Activated CD4-positive, alpha-beta T cell treated with anti-CD3 and anti-CD28 coated beads, Interleukin-2, amount 10 ng/mL, durations not matched to agents 7 days and 5 days (primary cell): ENCODE measurements at places on chromosomes 4 and X.

- no peak for DNase-seq
Measured at GRCh38 chr4:20512033-20512792, 188.0 kb upstream of the PACRGL start.

GRCh38 chrX:150203248-150203645, 159.9 kb upstream of the MAMLD1 start:
- no peak for DNase-seq

DNA sequence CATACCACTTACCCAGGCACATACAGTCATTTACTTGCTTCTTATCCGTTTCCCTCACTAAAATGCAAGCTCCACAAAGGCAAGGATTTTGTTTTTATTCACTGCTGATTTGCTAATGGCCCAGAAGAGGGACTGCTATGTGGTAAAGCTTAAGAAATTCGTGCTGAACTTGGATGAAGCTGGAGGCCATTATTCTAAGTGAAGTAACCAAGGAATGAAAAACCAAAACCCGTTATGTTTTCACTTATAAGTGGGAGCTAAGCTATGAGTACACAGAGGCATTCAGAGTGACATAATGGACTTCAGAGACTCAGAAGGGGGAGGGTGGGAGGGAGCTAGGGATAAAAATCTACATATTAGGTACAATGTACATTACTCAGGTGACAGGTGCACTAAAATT, 47.2 kb downstream of the RAB33B start:
- no peak for DNase-seq

GRCh38 chr4:47271291-47271690, 192.2 kb downstream of the COMMD8 start:
- DNase-seq, result no peak

GRCh38 chr4:8495803-8496202, 55.2 kb downstream of the TRMT44 start:
- DNase-seq, result no peak

DNA sequence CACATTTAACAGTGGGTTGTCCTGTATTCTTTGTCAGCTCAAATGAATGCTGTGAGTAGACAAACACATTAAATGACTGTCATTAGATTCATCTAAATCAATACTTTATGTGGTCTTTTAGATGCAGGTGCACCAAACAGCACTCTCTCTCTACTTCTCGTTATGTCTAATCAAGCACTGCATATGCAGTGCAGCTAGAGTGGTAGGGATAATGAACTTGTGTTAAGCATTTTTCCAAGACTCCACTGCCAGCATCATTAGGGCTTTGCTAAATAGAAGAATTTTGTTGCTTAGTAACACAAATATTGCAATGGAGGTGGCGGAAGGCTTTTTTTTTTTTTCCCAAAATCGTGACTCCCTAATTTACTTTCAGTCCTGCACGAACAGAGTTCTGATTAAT, 447.0 kb upstream of the GALNT7 start:
- no peak for DNase-seq

- DNase-seq, result no peak
Measured at GRCh38 chr4:96599752-96600151, 759.9 kb downstream of the PDHA2 start.

GRCh38 chrX:71326394-71326793, 24.8 kb downstream of the ITGB1BP2 start:
- DNase-seq, result no peak

DNA sequence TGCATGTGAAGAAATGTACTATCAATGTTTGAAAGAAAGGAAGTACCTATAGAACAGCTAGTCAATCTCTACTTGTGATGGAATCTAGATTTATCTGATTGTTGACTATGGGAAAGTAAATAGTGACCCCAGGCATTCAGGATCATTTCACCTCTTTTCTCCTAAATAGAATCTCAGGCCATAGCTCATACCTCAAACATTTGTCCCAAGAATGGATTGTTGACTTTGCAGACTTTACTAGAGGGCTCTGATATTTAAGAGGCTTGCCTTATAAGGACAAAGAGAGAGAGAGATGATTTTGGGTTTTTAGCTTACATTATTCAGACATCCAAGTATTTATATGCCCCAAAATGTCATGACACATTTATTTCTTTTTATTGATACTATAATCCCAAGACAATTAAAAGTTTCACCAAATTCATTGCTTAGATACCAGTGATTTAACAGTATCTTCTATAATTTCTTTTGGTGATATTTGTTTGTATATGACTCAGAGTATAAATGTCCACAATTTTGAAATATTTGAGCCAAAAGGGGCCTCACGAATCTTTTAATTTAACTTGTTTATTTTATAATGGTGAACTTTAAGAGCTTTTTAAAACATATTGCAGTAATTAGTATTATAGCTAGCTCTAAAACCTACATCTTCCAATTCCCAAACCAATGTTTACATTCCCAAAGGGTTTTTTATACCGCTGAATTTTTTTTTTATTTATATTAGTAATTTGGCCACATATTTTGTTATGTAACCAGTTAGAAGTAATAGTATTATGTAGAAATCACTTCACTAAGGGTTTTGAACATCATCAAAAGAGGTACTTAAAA, 614.1 kb downstream of the PCDH7 start:
- no peak for DNase-seq

- no peak for DNase-seq
Measured at GRCh38 chr4:123606336-123606735, 209.7 kb downstream of the SPRY1 start.

DNA sequence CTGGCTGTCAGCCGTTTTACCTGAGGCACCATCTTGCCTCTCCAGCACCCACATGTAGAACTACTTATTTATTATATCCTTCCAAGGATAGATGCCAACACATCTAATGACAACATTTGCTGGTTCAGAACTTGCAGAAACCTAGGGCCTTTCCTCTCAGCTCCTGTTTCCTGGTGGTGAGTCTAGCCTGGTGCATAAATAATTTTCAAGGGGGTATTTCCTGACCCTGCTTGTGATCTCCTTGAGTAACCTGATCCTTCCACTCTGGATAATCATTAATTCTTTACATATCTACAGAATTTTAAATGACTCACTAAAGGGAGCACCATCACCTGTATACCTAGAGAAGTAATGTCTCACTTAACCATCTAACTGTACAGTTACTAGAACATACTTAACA, 153.4 kb downstream of the PPARGC1A start:
- no peak for DNase-seq

DNA sequence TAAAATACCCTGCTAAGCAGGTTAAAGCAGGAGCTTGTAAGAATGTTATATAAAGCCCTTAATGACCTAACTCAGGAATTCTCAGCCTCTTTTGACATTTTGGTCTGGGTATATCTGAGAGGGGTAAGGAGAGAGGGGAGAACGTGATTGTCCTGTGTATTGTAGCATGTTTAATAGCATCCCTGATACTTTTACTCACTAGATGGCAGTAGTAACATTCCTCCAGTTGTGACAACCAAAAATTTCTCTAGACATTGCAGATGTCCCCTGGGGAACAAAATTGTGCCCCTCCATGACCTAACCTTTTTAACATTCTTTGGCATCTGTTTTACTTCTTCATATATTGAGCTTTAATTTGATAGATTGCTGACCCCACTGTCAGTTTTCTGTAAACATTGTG, 17.9 kb downstream of the SMARCA5 start:
- DNase-seq, result no peak

DNA sequence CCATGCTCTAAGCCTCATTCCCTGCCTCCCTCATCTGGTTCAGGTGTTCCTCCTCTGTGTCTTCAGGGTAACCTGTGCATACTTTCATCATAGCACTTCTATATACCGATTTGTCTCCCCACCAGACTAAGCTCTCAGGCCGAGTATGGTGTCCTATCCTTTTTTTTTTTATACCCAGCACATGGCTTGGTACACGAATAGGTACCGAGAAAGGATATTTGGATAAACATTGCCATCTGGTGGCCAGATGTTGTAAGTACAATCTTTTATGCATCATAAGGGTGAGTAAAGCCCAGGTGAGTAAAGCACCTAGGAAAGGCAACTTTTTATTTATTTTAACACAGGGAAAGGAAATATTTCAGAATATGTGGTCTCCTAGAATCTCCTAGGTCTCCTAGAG, 68.4 kb downstream of the MID2 start:
- peak; percentile 56 for DNase-seq

GRCh38 chrX:72395237-72395636, 89.5 kb upstream of the CITED1 start:
- no peak for DNase-seq

DNA sequence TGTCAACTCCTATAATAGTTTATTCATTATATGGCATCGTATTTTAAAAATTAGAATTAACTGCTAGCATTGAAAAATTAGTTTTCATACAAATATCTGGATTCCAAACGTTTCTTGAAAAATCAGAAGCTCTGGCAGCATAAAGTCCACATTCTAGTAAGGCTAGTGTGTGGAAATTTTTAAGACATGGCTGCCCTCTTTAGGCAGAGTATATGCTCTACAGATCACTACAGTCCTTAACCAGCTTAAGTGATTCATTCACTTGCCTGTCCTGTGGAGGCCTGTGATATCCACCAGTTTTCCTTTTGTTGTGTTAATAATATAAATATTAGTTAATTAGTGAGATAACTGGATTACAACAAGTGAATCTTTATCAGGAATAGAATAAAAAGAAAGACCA, 287.2 kb downstream of the OPHN1 start:
- no peak for DNase-seq

DNA sequence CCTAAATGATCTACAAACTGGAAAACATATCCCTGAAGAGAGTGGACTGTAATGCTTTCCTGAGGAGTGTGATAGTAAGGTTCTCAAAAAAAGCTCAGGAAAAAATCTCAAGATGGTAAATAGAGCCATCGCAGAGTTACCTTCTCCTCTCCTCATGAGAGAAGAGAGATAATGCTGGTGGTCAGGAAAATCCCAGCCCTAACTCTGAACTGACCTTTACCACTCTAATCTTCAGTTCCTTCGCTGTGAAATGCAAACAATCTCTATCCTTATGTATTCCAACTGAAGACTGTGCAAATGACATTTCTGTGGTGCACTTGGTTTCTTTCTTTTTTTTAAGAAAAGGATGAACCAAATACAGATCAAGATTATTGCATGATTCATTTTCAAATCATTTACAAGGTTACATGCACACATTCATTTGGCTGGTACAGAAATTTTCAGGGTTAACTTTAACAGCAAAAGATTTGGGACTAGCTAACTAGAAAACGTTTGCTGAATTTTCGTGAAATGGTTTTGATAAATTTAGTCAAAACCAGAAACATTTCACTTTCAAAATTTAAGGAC, 8.3 kb downstream of the PPM1K start:
- no peak for DNase-seq

- DNase-seq, result no peak
Measured at GRCh38 chr4:151100531-151100930, 1.1 kb downstream of the RPS3A start.

- DNase-seq, result no peak
Measured at GRCh38 chr4:136751556-136751955, 780.7 kb downstream of the PCDH18 start.

DNA sequence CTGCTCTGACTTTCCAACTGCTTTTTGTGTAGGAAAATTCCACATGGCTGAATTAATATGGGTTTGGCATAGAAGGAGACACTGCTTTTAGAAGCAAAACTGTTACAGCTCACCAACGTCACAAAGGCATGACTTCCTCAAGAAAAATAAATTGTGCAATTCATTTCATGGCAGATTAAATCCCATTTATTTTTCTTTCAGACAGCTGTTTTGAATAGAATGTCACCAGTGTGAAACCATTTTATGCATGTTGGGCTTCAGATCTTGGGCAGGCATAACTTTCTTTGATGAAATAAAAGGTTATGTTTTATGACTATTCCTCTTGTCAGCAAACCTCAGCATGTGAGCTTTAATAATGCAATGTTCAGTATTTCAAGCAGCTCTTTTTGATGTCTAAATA, 542.8 kb downstream of the GALNTL6 start:
- DNase-seq, result no peak

DNA sequence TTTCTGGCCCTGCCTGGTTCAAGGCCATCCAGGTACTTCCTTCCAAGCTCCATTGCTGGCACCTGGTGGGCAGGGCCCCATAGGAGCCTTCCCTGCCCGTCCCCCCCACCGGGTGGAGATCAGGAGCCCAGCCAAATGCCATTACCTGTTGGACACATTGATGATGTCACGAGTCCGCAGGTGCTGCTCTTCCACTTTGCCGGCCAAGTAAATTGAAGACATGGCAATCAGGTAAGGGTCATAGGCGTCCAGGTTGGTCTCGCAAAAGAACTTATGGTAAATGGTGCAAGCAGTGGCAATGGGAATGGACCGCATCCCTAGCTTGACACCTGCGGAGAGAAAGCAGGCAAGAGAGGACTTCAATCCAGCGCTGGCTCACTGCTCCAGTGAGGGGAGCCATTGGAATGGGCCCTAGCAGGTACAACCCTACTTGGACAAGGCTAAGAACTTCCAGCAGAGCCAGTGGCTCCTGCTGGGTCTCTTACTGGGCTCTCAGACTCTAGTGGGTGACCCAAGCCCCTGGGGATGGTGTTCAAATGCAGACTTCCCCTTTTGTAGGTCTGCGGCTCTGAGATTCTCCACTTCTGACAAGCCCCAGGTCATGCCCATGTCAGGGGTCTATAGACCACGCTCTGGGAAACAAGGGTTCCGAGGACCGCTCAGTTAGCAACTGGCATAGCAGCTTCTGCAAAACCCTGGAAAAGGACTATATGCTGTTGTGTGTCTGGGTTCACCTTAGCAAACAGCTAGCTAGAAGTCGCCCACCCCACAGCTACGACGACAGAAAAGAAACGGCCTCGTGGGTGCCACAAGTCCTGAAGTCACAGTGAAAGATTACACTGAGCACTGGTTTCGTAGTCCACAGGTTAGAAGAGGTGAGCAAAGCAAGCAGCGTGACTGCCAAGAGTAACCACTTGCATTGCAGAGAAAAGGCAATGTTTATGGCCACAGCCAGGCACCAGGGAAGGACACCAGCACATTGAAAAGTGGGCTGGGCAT, 2.8 kb downstream of the CCNQ start:
- no peak for DNase-seq

DNA sequence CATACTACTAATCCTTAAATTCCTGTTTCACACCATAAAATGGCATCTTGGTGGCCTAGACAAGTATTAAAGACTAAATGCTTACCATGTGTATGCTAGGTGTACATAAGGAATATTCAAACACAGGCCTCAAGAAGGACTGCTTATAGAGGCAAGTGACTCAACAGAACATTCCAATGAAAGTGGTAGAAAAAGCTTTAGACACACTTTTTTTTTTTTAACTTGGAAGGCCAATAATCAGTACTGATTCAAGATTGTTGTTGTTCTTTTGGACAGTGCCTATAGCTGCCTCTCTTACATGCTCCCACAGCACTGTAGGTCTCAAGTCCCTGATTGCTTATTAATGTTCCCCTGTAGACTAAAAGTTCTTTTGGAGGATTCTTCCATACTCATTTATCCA, 77.6 kb downstream of the FBXL5 start:
- no peak for DNase-seq

DNA sequence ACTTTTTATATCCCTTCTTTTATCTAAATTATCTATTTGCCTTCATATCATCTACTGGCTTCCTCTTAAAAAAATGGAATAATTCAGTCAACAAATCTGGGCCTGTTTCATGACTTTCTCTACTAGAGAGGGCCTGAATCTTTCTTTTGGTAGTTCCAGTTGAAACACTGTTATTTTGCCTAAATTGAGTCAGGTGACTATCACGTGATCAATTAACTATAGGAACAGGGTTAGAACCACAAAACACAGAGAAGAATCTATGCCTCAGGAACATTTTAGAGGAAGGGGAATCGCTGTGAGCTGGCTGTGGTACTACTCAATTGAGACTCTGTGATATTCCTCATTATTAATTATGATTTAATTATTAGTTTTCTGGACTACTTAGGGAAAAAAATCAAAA, 736.7 kb upstream of the PITX2 start:
- DNase-seq, result no peak
